ENCODE measurements at places on chromosomes 3 and 15.
A peak's percentile ranks its signal among the peaks of the same experiment; 100 is the strongest.

GRCh38 chr3:185696039-185696438, 109.9 kb downstream of the SENP2 start:
- DNase-seq: peak; percentile 91

DNA sequence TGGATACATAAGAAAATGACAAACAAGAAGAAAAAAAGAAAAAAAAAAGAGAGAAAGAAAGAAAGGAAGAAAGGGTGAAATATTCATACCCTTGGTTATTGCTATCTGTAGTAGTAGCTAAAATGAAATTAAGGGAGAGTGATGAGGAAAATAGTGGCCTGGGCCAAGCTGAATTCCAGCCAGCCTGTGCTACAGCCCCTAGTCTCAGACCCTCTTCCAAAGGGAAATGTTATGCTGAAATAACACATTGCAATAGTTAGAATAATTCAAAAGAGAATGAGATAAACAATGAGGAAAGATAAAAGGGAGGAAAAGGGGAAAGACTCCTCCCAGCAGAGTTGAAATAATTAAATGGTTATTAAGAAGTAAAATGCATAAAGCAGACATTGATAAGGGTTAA, 268.4 kb upstream of the ROBO1 start:
- DNase-seq: no peak

DNA sequence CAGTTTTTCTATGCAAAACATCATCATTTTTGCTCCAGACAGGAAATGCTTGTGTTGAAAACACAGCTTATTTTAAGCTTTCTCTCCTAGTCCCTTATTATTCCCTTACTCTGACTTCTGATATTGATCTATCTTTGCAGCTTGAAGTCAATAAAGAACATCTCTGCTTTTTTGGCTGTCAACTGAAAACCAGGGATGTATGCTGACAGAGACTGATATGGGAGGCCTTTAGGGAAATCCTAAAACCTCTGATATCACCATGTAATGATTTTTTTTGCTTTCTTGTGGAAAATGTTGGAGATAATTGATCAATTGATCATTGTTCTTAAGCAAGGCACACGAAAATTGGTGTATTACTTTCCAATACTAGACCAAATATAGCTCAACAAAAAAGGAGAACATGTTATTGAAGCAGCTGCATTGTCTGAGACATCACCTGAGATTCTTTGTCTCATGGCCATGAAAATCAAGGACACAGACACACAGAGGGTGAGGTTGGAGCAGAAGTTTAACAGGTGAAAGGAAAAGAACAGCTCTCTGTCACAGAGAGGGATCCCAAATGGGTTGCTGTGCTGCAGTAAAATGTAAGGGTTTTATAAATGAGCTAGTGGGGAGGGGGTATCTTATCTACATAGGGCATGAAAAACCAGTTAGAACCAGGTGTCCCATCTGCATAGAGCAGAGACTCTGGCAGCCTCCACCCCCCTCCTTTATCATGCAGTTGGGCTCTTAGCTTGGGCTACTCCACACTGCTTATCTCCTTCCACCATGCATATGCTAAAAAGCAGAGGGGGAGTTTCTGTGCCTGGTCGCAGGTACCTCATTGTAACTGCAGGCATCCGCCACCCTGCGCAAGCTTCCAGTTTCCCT, 17.0 kb upstream of the SENP7 start:
- DNase-seq: no peak

- DNase-seq: no peak
Observed at GRCh38 chr15:99076109-99076508, 28.8 kb upstream of the SYNM start.

DNA sequence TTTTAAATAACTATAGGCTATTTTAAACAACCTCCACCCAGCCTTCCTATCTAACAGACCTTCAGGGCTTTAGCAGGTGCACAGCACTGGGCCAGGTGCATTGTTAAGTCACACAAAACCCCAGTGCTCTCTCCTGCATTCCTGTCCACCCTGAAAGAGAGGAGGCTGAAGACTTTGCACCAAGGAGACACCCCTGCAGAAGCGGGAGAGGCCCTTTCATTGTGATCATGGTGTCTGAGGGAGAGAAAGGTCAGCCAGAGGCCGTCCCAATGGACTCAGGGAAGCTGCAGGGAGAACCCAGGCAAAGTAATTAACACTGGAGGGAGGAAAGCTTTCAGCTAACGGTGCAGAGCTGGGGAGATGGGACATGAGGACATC, 5.2 kb downstream of the LRIG1 start:
- no peak for DNase-seq

DNA sequence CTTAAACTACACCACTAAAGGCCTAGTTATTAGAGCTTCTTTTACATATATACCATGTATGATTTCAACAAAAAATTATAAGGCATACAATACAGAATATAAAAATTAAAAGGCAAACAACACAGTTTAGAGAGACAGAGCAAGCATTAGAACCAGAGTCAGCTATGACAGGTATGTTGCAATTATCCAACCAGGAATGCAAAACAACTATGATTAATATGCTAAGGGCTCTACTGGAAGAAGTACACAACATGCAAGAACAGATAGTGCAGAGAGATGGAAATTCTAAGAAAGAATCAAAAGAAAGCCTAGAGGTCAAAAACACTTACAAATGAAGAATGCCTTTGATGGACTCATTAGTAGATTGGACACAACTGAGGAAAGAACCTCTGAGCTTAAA, 39.6 kb downstream of the CCDC54 start:
- no peak for DNase-seq

DNA sequence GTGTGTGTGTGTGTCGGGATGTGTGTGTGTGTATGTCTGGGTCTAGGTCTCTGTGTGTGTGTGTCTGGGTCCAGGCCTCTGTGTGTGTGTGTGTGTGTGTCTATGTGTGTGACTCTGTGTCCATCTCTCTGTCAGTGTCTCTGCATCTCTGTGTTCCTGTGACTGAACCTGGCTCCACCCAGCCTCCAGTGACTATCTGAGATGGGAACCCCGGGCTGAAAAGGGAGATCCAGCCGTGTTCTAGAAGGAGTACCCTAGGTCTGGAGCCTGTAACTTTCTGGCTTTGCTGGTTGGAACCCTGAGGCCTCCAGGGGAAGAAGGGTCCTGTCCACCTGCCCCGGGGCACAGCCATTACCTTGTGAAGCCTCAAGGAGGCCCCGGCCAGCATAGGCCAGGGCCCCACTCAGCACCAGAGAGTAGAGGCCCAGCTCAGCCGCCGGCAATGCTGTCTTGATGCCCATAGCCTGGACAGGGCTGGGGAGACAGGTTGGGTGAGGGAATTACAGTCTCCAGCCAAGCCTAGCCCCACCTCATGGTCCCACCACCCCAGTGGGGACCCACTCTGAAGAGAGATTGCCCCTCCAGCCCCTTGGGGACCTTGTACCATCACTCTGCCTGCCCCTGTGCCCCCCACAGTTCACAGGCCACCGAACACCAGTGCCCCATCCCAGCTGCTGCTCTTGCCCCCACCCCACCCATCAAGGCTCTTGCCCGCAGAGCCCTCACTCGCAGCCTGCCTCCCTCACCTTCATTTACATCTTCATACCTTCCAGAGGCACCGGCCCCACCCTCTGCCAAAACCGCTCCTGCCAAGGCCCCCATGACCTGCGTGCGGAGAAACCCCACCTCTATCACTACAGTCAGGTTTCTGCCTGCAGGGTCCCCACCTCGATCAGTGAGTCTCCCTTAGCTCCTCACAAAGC, 2.0 kb downstream of the HHATL start:
- DNase-seq: no peak

GRCh38 chr3:162742159-162742717, 1245.6 kb downstream of the OTOL1 start:
- no peak for DNase-seq

GRCh38 chr15:38208779-38209178, 43.9 kb upstream of the SPRED1 start:
- DNase-seq: no peak
